ENCODE measurements at places on chromosomes 13 and 19.
A peak's percentile ranks its signal among the peaks of the same experiment; 100 is the strongest.

- peak; percentile 64 for DNase-seq
These were observed 12.1 kb upstream of the PEX11G start for GRCh38 chr19:7500811-7501450.

GRCh38 chr13:31717583-31717982, 21.7 kb upstream of the RXFP2 start:
- DNase-seq: no peak

GRCh38 chr13:34941835-34942731, at the start of gene NBEA:
TSS of gene NBEA (plus strand) at chr13:34942270. CDS start at chr13:34942821, 551 bp downstream.
- peak; percentile 89 for DNase-seq

GRCh38 chr19:35134601-35135242, at the start of gene LGI4:
TSS of gene LGI4 (minus strand) at chr19:35135059. CDS start at chr19:35134680, 379 bp downstream.
- DNase-seq: no peak

- DNase-seq: no peak
These were observed 2.3 kb upstream of the ZNF837 start for GRCh38 chr19:58382997-58383603.

DNA sequence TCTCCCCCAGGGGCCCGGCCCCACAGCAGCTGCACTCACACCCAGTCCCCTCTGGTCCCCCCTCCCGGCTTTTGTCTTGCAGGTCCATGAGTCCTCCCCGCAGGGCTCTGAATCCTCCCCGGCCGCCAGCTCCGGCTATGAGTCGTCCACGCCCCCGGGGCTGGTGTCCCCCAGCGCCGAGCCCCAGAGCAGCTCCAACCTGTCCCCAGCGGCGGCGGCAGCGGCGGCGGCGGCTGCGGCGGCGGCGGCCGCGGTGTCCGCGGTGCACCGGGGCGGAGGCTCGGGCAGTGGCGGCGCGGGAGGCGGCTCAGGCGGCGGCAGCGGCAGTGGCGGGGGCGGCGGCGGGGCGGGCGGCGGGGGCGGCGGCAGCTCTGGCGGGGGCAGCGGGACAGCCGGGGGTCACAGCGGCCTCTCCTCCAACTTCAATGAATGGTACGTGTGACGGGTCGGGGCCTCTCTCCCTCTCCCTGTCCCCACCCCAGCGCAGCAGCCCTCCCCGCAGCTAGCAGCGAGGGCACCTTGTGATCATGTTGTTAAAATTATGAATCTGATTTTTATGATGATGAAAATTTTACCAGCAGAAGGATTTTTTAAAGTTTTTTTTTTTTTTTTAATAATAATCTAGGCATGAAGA, 3.8 kb downstream of the ZIC2 start:
- no peak for DNase-seq

GRCh38 chr13:44051918-44052675, 172.4 kb downstream of the LACC1 start:
- DNase-seq: no peak

GRCh38 chr19:13463296-13463695, 43.0 kb downstream of the CACNA1A start:
- peak; percentile 54 for DNase-seq

DNA sequence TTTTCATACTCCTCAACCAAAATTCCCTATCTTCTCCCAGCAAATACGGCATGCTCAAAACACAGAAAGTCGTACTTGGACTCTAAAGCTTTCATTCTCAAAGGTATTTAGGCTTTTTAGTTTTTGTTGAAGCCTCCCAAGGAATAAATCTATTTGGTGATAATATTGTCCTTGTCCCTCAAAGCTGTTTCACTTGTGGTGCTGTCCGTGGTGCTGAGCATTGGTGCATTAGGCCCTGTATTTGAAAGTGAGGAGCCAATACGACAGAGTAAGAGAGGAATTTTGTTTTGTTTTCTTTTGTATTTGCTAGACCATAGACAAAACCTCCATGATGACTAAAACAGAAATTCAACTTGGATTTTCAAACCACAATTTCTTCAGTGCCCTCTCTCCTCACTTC, 3.2 kb upstream of the LGALS13 start:
- peak; percentile 26 for DNase-seq

DNA sequence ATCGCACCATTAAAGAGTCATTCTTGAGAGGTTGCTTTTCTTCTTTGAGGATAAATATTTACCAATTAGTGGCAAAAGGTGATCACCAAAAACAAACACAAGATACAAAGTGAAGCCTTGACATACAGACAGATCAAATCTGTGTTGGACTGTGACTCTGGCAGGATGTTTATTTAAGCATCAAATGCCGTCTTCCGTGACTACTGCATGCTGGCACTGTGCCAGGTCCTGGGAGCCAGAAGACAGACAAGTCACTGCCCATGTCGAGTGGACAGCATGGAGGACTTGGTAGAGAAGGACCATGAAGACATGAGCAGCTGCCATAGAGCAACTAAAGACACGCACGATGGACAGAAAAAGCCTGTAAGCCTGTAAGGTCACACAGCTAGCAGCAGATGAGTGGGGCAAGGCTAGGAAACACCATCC, 92.8 kb upstream of the FARP1 start:
- no peak for DNase-seq

DNA sequence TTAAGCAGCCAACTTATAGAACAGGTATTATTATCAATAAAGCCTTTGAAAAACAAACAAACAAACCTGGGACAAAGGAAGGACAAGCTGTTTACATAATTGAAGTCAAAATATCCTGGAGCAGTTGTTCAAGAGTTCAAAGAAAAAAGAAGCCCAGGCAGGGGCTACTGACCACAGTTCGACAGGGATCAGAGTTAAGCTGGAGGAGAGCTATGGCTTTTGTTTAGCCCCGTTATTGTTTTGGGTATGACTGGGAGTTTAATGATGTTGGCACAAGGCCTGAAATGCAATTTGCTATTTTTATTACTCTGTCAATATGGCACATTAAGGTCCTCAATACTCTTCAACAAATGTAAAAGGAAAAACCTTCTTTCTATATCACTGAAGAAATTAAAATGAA, 624.4 kb upstream of the KLHL1 start:
- no peak for DNase-seq

- no peak for DNase-seq
These were observed 224.4 kb downstream of the OXGR1 start for GRCh38 chr13:96769874-96770273.

GRCh38 chr13:113906571-113906970, 42.7 kb upstream of the GAS6 start:
- DNase-seq: no peak

DNA sequence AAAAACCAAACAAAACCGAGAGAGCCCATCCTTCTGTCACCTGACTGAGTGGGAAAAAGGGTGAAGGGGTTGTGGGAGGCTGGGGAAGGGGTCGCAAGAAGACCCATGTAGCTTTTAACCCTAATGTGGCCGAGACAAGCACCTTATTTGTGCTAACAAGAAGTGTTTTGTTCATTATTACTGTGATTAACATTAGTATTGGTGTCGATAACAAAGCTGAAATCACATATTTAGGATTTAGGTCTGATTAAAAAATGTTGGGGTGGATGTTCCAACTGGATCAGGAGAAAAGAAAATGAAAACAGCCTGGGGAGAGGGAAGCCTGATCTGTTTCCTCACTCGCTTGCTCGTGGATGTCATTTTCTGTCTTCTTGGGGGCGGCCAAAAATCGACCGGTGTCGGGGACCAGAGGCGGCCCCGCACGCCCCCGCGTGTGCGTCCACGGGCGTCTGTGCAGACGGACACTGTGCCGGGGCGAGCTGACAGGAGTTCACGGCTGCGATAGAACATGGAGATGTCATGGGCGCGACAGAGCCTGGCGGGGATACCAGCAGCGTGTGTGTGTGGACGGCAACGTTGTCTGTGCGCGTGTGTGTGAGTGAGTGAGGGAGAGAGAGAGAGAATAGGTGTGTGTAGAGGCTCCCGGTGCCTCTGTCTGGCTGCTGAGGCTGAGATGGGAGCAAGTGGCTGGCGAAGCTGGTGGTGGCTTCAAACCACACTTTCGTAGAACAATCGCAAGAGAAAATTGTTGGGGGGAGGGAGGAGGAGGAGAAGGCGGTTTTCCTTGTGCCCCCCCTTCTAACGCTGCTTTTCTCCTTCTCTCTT, 29.1 kb downstream of the NFIX start:
- no peak for DNase-seq

- no peak for DNase-seq
These were observed 143.6 kb upstream of the SERP2 start for GRCh38 chr13:44230071-44230470.

- DNase-seq: no peak
These were observed 60.0 kb upstream of the GPR183 start for GRCh38 chr13:99367106-99367616.

GRCh38 chr13:62747152-62747551, 1331.5 kb upstream of the PCDH20 start:
- no peak for DNase-seq

DNA sequence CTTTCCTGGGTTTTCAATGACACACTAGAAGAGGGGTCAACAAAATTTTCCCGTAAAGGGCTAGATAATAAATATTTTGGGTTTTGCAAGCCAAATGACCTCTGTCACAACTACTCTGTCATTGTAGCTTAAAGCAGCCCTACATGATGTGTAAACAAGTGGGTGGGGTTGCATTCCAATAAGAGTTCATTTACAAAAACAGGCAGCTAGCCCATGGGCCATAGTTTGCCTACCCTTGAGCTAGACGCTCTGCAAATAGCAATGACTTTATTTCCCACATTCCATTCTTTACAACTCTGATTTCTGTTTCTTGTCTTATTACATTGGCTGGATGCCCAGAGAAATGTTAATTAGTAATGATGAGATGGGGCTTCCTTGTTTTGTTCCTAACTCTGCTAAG, 76.0 kb downstream of the ZNF557 start:
- DNase-seq: no peak

DNA sequence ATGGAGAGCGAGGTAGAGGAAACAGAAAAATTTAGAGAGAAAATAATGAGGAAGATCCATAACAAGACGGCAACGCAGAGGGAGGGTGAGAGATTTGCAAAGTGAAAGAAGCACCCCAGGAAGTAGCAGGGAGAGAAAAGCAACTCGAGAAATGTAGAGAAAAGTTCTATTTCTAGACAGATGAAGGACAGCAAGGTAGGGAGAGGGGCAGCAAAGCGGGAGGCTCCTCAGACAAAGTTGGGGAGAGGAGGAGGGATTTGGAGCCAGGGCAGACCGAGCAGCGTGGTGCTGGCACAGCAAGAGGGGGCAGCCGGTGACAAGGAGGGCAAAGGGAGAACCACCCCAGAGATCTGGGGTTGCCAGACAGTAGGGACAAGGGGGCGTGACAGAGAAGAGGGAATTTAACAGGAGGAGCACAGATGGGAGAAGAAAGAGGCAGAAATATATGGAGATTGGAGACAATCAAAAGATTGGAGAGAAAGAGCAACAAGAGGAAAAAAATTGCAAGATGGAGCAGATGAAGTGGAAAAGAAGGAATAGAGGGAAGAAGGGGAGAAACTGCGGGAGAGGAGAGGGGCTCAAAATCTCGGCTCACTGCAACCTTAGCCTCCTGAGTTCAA, 989 bp downstream of the ZNF766 start:
- no peak for DNase-seq

DNA sequence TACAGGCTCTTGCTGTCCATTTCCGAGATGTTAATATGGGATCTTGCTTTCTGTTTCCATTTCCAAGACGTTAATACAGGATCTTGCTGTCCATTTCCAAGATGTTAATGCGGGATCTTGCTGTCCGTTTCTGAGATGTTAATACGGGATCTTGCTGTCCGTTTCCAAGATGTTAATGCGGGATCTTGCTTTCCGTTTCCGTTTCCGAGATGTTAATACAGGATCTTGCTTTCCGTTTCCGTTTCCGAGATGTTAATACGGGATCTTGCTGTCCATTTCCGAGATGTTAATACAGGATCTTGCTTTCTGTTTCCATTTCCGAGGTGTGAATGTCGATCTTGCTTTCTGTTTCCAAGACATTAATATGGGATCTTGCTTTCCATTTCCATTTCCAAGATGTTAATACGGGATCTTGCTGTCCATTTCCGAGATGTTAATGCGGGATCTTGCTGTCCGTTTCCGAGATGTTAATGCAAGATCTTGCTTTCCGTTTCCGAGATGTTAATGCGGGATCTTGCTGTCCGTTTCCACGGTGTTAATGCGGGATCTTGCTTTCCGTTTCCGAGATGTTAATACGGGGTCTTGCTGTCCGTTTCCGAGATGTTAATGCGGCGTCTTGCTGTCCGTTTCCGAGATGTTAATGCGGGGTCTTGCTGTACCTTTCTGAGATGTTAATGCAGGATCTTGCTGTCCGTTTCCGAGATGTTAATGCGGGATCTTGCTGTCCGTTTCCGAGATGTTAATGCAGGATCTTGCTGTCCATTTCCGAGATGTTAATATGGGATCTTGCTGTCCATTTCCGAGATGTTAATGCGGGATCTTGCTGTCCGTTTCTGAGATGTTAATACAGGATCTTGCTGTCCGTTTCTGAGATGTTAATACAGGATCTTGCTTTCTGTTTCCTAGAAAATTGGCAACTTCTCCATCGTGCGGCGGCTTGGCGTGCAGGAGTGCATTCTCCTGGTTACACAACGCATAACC, 38.3 kb downstream of the PEX11G start:
- no peak for DNase-seq

DNA sequence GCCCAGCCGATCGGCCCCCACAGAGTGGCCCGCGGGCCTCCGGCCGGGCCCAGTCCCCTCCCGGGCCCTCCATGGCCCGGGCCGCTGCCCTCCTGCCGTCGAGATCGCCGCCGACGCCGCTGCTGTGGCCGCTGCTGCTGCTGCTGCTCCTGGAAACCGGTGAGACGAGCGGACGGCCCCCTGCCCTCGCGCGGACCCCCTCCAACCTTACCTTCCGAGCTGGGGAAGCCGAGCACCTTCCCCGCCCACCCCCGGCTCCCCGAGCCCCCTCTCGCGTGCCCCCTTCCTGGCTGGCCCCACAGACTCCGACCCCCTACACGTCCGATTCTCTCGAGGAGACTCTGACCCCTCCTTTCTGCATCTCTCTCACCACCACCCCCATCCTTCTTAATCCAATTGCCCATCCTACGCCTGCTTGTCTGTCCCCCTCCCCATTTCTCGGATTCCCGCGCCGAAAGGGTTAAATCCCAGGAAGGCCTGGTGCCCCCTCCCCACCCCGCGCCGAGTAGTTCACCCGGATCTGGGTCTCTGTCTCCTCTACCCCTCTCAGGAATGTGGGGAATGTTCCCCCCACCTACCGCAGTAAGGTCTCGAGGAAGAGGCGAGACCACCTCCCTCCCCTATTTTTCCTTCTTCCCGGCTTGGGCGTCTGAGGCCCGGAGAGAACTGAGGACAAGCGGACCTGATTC, 502 bp downstream of the NECTIN2 start:
- peak; percentile 78 for DNase-seq

Measured in mesothelial cell of epicardium (in vitro differentiated cells).